ENCODE measurements at places on chromosomes 2 and 18.

DNA sequence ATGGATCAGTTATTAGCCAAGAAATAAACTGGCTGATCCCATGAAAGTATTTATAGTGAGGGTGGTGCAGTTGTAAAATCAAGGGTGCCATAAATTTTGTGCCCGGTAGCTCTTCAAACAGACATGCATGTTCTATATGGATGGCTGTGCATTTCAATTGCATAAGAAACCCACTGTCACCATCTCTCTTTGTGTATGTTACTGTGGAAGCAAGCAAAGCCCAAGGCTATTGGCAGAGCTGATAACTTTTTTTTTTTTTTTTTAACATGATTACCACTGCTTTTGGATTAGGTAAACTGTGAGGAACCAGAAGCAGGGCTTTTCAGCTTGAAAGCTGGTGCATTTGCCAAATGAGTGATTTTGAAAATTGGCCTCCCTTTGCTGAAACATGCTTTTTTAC is 332.6 kb downstream of the SOX11 start:
- DNase-seq = no peak

- no peak for DNase-seq
Measured at GRCh38 chr2:1060372-1060771, 109.7 kb downstream of the SNTG2 start.

DNA sequence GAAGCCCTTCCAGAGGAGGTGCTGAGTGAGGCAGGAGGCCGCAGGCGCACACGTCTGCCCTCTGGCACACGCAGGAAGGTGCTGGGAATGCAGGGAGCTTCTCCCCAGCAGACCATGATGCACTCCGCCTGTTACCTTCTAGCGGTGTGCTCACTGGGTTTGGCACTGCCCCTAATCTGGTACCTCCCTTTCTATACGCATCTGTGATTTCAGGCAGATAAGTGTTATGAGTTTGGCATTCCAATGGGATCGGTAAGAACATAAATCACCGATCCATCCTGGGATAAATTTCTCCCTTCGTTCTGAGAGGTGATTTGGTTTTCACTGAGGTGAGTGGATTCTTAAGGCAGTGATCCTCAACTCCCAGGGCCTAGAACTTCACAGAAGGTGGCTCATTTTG is 34.6 kb downstream of the ODC1 start:
- no peak for DNase-seq

- DNase-seq = no peak
Measured at GRCh38 chr2:205409411-205409810, 272.9 kb upstream of the NRP2 start.

DNA sequence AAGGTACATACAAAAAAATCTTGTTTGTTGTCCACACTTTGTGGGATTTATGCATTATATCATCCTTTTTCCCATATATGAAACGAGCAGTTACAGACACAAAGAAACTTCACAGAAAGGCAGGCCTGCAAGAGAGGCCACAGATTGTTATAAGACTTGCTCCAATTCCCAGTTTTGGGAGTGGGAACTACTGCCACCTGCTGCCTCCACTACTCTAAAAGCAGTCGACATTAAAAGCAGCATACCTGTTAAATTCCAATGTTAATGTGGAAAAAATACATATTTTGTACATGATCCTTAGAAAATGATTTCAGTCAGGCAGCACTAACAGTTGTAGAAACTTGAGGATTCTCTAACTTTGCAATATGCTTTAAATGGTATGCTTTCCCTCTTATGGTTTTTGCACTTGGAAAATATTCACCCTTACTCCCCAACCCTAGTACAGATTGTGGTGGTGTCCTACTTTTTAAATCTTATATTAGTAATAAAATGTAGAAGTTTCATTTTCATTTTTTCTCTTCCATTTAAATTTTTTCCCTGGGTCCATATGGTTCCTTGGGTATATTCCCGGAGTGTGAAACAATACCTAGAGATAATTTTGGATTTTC is 37.9 kb downstream of the SLC38A11 start:
- no peak for DNase-seq

DNA sequence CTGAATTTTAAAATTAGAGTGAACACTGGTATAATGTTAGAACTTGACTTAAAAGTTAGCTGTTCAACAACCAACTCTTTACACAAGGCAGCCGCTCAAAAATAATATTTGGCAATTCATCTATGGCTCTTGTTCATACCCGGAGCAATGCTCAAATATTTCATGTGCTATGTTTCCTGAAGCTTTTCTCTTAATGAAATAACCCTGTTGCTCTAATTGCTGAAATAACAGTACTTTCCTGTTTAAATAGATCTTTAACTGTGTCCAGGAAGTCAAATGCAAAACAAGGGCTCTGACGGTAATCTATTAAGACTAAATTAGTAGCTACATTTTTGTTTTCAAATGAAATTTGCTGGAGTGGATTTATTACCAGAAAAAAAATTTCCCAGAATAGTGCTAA is 33.7 kb downstream of the RFTN2 start:
- no peak for DNase-seq

DNA sequence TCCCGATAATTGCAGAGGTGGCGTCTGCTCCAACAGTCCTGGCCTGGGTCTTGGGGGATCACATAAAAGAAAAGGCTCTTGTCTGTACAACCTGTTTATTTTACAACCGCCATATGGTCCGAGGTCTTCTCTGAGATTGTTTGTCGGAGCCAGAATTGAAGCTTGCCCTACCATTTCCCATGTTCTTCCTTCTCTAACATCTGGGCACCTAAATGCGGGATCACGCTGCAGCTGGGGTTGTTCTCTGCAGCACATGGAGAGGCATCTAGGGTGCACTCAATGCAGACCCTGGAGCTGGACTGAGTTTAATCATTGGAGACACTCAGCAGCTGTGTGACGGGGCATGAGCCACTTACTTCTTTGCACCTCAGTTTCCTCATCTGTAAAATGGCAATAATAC is 107.7 kb downstream of the ACKR3 start:
- no peak for DNase-seq

GRCh38 chr2:112841295-112842044 is 4.9 kb upstream of the IL1B start:
- DNase-seq = peak; percentile 47

- no peak for DNase-seq
Measured at GRCh38 chr2:192091476-192091875, 103.3 kb downstream of the TMEFF2 start.

GRCh38 chr2:176109192-176109901 is 2.3 kb downstream of the HOXD11 start:
- DNase-seq = peak; percentile 27

DNA sequence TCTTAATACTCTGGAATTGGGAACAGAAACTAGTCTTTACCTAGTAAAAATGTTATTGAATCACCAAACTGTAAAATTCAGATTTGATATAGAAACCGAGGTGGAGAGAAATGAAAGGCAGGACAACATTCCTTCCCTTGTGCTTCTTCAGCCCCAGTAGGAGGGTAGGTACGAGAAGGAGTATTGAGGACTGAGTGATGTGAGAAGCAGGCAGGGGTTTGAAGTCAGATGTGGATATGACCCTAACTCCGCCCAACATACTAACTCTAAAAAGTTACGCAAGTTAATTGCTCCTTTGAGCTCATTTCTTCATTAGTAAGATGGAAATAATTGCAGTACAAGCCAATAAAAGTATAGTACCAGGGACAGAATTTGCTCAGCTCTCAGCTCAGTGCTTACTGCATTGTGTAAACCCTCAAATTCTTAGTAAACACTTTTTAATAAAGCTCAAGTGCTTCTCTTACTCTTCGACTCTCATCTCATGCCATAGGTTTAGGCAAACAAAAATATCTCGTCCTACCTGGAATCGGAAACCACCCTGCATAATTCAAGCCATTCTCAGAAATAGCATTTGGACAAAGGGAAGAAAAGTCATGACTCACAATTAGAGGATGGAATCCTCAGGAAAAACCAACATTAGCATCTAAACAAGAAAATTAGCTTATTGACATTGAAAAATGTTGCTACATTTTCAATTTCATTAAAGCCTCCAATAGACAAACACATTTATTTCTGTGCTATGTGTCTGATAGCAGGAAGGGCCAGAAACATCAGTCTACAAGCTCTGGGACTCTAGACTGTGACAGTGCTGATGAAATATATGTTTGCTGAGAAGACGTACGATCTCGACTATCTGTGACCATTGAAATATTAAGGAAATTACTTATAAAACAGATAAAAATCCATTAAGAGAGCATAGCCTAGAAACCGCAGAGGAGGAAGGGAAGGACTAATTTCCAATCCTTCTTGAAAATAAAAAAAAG is 161.3 kb downstream of the HNMT start:
- DNase-seq = no peak

GRCh38 chr2:96804986-96805385 is 11.1 kb upstream of the CNNM3 start:
- DNase-seq = no peak

GRCh38 chr2:17752892-17753802 is 463 bp downstream of the SMC6 start:
- DNase-seq = peak; percentile 48

GRCh38 chr2:149221898-149222297 is 108.5 kb upstream of the LYPD6 start:
- DNase-seq = no peak

DNA sequence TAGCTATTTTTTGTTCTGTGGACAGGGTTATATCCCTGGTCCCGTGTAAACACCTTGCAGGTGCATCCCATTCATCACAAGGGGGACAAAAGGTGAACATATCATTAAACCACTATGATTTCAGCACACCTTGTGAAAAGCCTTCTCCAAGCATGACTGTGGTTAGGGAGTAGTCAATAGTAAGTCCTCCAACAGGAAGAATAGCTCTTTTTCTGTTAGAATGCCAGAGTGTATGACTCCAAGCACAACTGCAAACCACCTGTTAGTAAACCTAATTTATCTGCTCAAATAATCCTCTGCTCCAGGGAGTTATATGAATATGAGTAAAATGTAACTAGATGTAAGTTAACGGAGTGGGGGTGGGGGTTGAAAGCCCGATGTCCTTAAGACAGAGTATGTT is 240.5 kb downstream of the AGPS start:
- DNase-seq = no peak
